Stimulated activated naive CD8-positive, alpha-beta T cell treated with anti-CD3 and anti-CD28 coated beads, Interleukin-15, Interleukin-2, amounts not matched to agents 100 U/mL and 50 U/mL, for 24 hours (primary cell): ENCODE measurements at places on chromosomes 1 and 21.

DNA sequence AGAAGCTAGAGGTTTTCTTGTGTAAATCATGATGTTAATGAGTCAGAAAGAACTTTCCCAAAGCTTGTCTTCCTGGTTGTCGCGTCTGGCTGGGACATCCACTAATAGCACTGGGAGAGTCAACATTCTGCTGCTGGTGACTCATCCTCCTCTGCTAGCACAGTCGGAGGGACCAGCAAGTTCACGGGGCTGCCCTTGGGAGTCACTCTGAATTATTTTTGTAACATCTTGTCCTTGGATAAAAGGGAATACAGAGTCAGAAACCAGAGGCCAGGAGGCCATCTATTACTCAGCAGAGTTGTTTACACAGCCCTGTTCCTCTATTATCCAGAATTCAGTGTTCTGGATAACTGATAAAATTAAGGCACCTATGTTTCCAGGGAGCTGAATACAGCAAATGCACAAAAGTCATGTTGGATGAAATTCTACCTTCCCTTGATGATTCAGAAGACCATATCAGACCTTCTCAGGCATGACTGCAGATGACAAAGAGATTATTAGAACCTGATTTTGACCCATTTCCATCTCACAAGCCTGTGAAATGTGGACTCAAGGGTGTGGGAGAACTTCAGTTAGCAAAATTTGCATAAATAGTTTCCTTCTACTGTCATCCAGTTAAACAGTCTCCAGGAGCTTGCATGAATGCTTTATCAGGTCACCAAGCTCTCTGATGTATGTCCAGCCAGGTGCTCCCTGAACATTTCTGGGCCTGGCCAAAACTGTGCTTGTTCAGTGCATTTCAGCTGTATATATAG is 68.1 kb downstream of the JAK1 start:
- peak; percentile 37 for DNase-seq

DNA sequence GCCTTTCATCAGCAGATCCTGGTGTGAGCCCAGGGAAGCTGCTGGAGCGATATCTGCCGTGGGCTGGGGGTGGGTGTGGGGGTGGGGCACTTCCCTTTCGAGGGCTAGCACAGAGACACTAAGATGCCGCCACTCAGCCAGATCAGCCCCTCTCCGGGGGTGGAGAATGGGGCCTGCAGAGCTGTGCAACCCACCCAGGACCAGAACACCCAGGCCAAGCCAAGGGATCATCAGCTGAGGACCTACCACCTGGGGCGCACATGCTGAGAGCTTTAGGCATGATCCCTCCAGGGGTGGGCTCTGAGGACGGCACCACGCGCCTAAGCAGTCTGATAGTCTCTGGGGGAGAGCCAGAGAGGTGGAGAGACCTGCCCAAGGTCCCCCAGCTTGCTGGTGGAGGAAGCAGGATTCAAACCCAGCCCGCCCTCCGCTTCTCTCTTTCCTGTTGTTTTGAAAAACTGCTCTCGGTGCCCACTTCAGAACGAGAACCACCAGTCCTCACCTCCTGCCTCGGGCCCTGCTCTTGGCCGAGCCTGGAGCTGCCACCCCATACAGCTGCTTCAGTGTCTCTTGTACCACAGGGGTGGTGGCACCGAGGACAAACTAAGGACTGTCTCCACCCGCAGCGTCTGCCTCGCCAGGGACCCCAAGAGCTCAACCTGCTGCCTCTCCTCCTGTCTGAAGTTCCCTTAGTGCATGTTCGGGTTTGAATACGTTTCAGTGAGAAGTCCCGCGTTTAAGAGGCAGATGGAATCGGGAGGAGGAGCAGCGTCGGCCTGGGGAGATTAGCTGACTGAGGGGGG is 39.7 kb upstream of the RUNX3 start:
- peak; percentile 51 for DNase-seq

DNA sequence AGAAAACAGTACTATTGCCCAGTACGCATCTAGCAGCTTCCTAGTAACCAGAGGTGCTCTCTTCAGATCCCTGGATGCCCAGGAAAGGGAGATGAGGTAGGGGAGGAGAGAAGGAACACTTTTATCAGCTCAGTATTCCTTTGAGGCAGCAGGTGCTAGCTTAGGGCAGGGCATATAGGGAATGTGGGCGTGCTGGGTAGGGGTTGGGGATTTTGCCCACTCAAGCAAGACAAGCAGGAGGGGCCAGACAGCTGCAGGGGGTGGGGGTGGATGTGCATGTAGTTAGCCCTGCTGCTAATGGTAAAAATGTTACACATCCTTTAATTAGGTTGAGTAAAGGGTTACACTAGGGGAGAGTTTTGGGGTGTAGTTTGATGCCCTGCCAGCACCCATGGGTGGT is 18.1 kb upstream of the AVPR1B start:
- no peak for DNase-seq

GRCh38 chr1:160192234-160192633 is 1.9 kb downstream of the CASQ1 start:
- DNase-seq: no peak

- DNase-seq: peak; percentile 9
Measured at GRCh38 chr1:64745181-64745985, 508 bp downstream of the RAVER2 start.
